D721Med (cell line): ENCODE measurements at places on chromosomes 16 and 17.

- no peak for DNase-seq
Measured at GRCh38 chr17:46120537-46120936, 72.7 kb downstream of the KANSL1 start.

DNA sequence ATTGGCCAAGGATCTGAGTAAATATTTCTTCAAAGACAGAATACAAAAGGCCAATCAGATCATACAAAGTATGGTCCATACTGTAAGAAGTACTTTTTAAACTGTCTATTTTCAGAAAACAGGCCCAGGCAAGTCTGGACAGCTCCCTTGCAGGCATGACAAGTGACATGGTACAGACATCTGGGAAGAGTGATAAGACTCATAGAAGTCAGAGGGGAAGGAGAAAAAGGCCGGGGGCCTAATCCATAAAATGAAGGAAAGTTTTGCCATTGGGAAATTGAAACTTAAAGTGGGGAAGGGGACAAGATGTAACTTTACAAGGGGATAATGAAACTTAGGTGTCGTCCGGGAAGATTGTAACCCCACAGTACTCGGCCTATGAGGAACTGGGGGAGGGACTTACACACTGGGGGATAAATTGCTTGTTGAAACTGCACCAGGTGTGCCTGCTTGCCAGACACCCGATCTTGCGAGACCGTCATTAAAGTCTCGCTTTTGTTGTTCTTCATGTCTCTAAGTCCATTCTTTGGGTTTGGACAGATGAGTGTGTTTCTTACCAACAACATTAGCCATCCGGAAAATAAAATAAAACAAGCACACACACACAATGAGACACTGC is 684.0 kb downstream of the CDH11 start:
- DNase-seq, result no peak

DNA sequence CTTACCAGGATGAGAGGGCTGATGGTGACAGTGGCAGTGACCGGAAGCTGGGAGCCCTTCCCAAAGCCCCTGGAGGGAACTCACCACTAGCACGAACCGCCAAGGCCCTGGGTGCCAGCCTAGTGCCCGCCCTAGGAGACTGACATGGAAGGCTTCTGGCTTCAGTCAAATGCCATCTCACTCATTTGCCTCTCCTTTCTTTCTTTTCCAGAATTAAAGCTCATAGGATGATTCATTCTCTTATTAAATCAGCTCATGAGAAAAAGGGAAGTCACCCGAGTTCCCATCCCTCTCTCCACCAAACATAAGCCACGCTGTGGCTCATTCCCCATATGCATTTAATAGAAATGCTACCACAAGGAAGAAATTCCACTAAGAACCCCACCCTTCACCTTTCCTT is 12.1 kb downstream of the CUEDC1 start:
- no peak for DNase-seq

- DNase-seq, result no peak
Measured at GRCh38 chr17:20852990-20853370, 189.8 kb downstream of the USP22 start.

DNA sequence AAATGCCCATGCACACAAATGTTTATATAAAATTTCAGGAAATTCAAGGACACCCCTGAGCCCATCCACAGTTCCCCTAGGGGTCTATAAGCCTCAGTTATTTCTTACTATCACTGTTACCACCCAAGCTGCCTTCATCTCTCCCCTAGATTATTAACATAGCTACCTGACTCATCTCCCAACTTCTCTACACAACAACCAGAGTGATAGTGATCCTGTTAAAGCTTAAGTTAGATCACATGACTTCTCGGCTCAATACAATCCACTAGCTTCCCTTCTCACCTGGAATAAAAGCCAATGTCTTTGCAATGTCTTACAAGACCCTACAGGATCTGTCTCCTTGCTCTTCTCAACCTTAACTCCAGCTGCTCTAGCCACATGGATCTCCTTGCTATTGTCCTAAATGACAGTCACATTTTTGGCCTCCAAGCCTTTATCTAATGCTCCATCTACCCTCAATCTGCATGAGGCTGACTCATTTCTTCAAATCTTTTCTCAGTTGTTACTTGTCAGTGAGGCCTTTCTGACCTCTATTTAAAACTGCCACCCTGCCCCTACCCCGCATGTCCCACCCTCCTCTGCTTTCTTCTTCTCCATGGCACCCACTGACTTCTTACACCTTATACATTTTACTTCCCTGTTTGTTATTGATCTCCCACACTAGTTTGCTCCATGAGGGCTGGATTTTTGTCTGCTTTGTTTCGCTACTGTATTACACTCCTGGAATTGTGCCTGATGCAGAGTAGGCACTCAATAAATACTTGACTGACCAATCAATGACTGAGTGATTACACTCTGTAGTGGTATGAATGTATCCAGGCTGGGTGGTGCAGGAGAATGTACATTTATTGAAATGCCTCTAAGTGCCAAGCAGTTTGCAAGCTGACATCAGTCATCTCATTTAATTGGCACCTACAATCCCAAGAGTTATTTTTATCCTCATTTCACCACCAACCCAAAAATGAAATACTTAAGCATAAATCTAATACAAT is 5.2 kb upstream of the LIG3 start:
- no peak for DNase-seq

DNA sequence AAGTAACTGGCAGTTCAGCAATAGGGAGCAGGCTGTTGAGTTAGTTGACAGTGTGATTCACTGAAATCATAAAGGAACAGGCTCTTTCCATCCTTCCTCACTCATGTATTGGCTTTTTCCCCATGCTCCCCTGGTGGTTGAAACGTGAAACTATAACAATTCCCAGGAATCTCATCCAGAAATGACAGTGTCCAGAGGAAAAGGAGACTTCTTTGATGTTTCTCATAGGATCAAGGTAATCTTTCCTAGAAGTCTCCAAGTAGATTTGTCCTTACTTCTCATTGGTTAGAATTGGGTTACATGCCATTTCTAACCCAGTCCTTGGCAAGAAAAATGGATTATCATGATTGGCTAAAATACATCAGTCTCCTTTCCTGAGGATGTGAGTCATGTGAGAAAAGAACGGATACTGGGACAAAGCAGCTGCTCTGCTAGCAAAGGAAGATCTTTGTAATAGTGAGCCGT is 14.4 kb downstream of the TTC19 start:
- no peak for DNase-seq

DNA sequence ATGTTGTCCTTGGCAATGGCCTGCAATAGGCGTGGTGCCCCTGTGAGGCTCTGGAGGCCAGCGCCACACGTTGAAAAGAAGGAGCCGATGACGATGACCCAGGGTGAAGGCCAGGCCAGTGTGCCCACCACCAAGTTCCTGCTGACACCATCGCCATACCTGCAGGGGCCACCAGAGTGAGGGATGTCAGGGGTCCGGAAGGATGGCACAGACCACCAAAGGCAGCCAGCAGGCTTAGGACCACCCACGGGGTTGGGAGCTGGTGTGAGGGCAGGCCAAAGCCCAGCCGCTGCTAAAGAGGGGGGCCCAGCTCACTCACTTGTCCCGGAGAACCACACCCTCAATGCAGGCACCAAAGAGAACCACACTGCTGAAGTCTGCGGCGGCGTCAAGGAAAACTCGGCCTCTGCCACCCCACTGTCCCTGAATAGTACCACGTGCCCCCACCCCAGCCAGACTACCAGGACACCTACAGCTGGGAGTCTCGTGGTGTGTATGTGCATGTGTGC is 6.5 kb upstream of the LCAT start:
- no peak for DNase-seq

GRCh38 chr16:58009856-58010416 is 8.7 kb downstream of the USB1 start:
- no peak for DNase-seq

GRCh38 chr17:14793237-14793636 is 471.9 kb downstream of the PMP22 start:
- no peak for DNase-seq

DNA sequence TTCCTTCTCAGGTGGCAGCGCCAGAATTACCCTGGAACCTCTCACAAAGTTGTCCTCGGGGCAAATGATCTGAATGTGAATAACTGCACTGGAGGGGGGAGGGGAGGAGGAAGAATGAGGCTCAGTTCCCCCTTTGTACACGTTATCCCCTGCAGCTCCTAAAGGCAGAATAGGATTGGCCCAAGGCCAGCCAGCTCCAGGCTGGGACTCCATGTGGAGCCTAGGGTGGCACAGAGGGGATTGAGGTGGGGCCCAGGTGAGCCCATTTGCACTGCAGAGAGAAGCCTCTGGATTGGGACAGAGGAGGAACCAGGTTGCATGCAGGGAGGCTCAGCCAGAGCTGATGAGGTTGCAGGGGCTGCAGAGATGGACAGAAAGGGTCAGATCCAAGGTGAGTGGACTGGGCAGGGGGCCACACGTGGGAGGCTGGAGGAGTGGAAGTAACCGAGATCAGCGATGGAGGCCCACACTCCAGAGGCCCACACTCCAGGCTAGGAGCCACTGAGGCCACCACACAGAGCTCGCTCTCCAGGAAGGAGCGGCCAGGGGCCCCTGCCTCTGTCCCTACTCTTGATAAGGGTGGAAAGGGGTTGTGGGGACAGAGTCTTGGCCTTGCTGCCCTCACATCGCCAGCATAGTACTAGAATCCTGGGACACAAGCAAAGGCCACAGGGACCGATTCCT is 78.6 kb downstream of the RBFOX3 start:
- DNase-seq, result no peak

GRCh38 chr16:27398894-27399853 is 2.8 kb upstream of the IL21R start:
- DNase-seq, result no peak

- no peak for DNase-seq
Measured at GRCh38 chr17:12739500-12739899, 49.8 kb upstream of the ARHGAP44 start.

DNA sequence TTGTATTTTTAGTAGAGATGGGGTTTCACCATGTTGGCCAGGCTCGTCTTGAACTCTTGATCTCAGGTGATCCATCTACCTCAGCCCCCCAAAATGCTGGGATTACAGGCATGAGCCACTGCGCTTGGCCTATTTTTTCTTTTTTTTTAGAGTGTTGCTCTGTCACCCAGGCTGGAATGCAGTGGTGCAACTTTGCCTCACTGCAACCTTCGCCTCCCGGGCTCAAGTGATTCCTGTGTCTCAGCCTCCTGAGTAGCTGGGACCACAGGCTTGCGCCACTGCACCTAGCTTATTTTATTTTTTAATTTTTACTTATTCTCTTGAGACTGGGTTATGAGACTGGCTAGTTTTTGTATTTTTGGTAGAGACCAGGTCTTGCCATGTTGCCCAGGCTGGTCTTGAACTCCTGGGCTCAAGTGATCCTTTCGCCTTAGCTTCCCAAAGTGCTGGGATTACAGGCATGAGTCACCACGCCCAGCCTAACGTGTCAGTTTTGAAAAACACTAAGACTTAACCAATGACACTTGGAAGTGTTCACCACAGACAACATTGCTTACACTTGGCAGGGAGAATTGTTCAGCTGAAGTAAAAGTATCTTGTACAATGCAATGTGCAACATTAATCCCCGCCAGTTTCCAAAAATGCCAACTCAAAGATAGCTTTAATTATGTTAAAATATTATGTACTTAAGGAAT is 26.9 kb downstream of the ATAD5 start:
- DNase-seq, result no peak

DNA sequence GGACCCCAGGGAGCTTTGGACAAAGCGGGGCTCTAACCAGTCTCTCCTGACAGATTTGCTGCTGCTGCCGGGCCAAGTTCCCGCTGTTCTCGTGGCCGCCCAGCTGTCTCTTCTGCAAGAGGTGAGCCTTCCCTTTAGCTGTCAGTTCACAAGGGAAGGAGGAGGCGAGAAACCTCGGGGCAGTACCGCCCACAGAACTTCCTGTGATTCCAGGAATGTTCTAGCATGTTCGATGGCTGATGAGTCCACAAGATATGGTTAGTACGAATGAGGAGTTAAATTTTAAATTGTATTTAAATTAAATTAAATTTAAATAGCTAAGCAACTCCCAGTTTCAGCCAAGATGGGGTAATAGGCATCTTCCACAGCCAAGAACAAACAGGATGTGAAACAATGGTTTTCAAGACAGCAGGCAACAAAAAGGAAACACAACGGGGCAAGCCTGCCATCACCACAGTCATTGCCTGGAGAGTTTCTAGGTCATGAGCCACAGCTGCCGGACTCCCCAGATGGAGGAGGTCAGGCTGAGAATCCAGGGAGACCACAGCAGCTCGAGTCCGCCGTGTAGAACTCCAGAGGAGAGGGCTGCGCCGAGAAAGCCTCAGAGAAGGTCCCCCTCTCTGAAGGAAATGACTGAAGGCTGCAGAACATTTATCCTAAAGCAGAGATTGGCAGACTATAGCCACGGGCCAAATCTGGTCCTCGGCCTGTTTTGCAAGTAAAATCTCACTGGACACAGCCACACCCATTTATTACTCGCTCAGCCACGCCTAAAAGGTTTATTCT is 9.5 kb upstream of the TCF25 start:
- no peak for DNase-seq

- DNase-seq, result no peak
Measured at GRCh38 chr16:1213796-1214372, 11.2 kb downstream of the TPSG1 start.

DNA sequence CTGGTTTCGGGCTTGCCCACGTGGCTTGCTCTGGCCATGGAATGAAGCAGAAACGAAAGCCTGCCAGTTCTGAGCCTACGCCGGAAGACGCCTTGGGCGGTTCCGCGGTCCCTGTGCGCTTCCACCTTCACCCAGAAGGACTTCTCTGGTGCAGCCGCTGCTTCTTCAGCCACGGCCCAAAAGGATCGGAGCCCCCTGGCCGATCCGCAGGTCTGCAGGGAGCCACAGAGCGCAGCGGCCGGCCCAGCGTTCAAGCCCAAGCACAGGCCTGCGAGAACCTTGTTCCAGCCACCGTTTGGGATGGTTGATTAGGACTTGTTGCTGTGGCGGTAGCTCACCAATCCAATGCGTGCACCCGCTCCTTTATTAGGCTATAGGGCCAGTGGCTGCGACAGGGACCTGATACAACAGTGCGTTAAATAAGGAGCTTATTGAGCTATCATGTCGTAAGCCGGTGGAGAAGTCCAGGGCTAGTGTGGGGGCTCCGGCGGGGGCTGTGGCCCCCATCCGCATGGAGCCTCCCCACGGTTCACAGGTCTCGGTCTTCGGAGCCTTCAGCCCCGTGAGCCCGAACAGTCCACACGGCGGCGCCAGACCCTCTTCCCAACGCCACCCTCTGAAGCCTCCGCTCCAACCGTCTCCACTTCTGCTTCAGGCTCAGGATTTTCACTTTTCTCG is 10.2 kb upstream of the MPP2 start:
- no peak for DNase-seq

GRCh38 chr16:10922328-10923145 is 19.7 kb downstream of the DEXI start:
- DNase-seq, result no peak

DNA sequence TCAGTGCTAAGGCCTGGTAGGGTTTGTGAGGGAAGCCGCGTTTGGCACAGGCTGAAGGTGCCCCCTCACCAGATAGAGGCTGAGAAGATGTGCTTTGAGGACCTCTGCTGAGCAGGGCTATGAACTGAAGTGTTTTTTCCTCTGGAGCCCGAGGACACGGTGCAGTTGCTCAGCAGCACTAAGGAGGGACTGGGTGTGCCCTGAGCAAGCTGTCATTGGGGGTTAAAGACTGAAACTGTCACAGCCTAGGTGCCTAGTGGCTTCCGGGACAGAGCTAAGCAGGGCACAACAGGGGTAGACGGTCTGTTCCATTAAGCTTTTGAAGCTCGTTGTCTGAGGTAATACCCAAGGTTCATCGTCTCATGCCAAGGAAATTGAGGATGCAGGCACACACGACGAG is 24.8 kb upstream of the ASGR2 start:
- no peak for DNase-seq
